Foreskin keratinocyte (primary cell): ENCODE measurements at places on chromosomes 2 and 18.

DNA sequence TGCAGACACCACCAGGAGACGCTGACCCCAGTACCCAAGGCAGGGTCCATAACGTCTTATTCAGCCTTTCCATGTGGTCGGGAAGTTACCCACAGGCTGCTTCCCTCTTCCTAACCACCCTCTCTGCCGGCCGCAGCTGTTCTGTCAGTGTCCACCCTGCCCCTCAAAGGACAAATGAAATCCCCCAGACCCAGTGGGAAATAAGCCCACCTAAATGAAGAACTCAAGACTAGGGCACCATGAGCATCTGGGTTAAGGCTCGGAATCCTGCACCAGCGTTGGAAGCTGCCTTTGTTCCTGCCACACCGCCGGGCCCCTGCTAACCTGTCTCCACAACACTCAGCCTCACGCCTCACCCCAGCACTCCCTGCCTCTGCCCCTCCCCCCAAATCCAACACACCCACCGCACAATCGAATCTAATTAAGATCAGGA lies 21.7 kb downstream of the BCL11A start:
- no peak for DNase-seq

DNA sequence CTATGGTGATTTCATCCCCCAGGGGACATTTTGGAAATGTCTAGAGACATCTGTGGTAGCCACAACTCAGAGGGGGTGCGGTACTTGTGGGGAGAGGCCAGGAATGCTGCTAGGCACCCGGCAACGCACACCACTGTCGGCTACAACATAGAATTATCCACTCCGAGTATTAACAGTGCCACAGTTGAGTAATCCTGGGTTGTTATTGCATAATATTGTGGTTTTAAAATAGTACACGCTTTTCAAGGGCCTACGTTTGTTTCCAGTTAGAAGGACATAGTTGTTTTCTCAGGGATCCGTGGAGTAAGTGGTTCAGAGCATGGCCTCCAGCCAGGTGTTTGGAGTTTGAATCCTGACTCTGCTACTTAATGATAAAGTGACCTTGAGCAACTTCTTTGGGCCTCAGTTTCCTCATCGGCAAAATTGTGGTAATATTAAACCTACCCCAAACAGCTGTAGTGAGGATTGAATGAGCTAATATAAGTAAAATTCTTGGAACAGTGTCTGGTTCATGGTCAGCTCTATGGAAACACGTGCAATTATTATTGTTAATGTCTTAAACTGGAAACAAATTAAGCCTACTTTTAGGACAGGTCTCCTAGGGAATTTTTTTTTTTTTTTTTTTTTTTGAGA lies 24.5 kb downstream of the CYP27A1 start:
- DNase-seq, result peak; percentile 93

DNA sequence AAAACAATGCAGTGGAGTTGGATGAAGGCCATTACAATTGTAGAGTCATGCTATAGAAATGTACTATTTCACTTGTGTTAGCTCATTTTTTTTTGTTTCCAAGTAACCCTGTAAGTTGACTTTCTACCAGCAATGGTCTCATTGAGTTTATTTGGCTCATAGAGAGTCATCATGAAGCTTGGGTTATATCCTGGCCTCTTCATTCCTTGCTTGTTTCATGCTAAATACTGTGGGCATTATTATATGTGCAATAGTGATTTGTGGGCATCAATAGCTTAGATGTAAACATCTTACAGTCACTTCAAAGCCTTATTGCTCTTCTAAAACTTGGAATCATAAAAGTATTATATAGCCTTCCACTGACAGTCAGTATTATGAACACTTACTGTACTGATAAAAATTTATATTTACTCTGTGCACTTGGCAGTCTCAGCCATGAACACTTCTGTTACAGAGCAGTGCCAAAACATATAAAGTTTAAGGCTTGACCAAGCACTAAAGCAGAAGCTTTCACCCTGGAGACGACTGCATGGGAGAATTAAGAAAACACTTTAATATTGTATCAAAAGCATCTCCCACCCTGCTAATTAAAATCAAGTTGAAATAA lies 751.2 kb downstream of the SATB2 start:
- no peak for DNase-seq

GRCh38 chr2:195645413-195645812 lies 11.6 kb upstream of the SLC39A10 start:
- no peak for DNase-seq

GRCh38 chr2:14577843-14578242 lies 54.7 kb upstream of the LRATD1 start:
- DNase-seq, result peak; percentile 30

DNA sequence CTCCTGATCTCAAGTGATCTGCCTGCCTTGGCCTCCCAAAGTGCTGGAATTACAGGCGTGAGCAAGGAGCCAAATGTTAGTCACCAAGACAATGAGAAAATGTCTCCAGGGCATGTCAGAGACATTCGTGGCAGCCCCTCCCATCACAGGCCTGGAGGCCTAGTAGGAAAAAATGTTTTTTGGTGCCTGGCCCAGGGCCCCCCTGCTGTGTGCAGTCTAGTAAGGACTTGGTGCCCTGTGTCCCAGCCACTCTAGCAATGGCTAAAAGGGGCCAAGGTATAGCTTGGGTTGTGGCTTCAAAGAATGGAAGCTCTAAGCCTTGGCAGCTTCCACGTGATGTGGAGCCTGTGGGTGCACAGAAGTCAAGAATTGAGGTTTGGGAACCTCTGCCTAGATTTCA lies 12.5 kb upstream of the TXNL4A start:
- DNase-seq, result no peak

- no peak for DNase-seq
Measured at GRCh38 chr2:220552790-220553535, 925.5 kb downstream of the SLC4A3 start.

DNA sequence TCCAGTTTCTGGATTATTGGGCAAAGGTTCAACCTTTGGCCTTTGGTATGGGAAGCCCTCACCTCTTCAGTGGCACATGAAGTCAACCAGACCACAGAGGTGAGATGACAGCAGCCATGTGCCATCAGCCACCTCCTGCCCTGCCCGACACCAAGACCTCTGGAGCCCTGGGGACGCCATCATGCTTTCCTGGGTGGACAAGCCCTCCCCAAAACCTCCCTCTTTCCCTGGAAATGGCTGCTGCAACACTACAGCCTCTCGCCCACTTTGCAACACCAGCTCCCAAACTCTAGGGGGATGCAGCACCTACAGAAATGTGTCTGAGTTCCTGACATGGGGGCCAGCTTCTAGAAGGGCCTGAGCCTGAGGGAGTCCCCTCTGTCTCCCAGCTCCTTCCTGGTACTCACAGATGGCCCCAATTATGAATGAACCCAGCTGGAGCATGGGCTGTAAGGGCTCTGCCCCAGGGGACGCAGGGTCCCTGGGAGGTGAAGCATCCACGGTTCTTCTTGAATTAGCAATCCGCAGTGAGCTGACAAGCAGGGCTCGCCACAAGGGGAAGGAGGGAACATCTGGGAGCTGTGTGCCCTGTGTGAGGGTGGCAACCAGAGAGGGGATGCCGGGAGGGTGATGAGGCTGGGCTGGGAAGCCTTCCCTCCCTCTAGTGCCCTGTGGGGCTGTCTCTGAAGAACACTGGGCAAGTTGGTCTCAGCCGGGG lies 268.5 kb upstream of the HDAC4 start:
- DNase-seq, result no peak

DNA sequence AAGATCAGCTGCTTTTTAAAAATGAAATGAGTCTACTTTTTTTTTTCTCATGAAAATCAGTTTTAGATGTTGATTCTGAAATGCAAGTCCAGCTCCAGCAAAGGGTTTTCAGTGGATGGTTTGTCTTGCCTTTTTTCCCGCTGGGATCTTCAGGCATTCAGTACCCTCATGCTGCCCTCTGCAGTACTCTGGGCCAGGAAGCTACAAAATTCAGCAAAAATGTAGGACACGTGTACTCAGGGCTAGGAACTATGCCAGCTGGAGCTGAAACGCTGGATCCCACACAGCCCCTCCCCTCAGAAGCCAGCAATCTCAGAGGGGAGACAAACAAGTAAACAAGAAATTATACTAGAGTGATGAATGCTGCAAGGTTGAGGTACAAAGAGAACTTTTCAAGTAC lies 97.3 kb downstream of the MMADHC start:
- no peak for DNase-seq
